CD4-positive, alpha-beta memory T cell (primary cell): ENCODE measurements at places on chromosomes 5 and 9.

GRCh38 chr9:8531826-8532415 lies 732.3 kb upstream of the DMAC1 start:
- DNase-seq, result no peak

DNA sequence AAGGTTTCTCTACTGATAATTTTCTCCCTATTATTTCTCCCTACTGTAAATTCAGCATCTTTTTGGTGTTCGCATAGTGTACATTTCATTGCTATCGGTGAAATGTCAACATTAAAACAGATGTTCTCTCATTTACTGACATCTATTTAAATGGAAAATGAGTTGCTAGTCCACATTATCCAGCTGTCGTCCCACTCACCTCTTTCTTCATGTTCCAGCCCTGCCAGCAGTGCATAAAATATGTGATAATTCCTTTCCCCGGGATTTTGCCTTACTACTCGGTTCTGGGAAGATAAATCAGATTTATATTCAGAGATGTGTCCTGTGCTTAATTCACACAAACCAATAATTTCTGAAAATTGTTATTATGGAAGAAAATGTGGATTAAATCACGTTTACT lies 155.8 kb downstream of the MYO10 start:
- DNase-seq, result no peak

DNA sequence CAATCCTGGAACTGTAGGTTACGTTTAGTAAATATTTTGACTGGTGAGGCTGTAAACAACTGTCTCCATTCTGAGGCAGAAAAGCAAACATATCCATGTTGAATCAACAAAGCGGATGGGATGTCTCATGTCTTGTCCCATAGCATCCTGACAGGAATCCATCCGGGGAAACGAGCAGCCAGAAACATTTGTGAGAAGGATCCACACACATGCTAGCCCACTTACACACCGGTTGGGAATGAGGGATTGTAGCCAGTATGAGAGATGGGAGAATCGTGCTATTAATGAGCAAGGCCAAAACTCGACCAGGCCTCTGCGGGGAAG lies 117.5 kb downstream of the FSTL4 start:
- no peak for DNase-seq

DNA sequence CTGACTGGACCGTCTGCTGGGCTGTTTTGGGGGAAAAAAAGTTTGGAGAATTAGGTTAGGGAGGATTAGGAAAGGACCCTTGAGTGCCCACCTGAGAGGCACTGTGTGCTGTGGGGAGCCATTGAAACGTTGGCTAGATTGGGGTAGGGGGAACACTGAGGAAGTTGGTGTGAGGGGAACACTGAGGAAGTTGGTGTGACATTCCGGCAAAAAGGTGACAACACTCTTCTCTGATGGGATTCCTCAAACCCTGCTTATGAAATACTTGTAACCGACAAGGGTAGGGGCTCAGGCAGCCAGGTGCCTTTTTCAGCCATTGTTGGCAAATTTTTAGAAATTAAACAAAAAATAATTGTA lies 1.0 kb downstream of the CYSTM1 start:
- DNase-seq, result no peak

DNA sequence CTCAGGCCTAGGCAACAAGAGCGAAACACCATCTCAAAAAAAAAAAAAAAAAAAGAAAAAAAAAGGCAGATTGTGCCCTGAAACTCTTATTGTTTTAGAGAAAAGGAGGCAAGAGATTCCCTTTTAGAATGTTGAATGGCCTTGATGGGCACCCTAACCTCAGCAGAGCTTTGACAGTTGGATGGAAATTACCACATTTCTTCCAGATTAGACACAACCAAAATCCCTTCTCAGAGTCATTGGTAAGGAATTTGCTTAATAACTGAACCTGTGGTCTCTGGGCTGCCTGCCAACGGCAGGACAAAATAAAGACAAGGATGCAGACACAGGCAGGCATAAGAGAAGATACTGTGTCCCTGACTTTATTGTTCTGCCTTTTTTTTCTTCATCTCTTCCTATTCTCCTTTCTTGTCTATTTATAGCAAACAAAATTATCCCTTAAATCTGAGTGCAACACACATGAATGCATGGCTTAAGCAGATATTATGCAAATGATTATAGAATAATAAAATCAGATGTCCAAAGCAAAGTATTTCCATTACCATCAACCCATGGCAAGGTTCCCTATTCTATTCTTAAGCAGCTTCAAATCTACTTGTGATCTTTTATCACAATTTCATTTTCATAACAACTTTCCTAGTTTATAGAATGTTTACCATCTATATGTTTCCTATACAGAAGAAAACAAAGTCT lies 37.3 kb upstream of the TRIO start:
- DNase-seq, result no peak

- DNase-seq, result no peak
These were observed at the start of gene PCSK1 for GRCh38 chr5:96433066-96433447. Gene PCSK1, minus strand, starts transcription at chr5:96433248. Its CDS starts 206 bp downstream, at chr5:96433042.

- no peak for DNase-seq
These were observed 37.4 kb downstream of the C9orf152 start for GRCh38 chr9:110170357-110171257.

GRCh38 chr5:37214550-37214949 lies 34.6 kb downstream of the CPLANE1 start:
- DNase-seq, result no peak

DNA sequence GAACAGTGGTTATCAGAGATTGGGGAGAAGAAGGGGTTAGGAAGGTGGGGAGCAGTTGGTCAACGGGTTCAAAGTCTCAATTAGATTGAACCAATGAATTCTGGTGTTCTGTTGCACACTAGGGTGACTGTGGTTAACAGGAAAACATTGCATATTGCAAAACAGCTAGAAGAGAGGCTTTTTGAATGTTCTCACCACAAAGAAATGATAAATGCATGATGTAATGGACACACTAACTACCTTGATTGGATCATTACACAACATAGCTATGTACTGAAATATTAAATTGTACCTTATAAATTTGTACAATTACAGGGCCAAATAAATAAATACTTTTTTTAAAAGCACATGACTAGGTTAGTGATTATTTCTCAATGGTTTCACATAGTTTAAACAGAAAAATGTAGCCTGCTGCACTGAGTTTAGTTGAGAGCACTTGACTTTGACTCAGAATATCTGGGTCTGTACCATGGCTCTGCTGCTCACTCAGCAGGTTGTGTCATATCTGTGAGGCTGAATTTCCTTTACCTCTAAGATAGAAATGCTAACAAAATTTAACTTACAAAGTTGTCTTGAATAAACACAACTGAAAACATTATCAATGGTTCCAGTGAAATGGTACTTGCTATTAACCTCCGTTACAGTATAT lies 30.4 kb downstream of the NUDT12 start:
- no peak for DNase-seq

DNA sequence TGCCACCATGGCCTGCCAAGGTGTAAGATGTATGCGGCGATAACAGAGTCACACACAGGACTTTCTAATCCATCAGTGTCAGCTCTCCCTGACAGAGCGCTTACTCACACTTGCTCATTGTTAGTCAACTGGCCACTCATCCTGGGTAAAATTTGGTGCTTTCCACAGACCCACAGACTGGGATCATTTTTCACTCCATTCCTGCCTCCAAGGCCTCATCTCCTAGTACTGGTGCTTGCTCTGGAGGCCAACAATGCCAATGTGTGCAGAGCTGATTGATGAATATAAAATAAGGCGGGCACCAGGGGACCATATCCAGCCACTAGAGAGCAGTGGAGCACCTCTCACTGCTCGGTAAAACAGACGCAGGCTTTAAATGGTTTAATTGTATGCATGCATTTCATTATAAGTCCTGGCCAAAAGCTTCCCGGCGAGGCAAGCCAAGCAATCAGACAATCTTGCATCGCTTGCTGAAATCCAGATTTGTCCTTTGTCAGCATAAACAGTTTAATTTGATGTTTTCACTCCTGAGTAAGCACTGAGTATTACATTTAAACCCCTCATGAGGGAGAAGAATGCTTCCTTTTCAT lies 22.3 kb downstream of the PSMB7 start:
- no peak for DNase-seq

DNA sequence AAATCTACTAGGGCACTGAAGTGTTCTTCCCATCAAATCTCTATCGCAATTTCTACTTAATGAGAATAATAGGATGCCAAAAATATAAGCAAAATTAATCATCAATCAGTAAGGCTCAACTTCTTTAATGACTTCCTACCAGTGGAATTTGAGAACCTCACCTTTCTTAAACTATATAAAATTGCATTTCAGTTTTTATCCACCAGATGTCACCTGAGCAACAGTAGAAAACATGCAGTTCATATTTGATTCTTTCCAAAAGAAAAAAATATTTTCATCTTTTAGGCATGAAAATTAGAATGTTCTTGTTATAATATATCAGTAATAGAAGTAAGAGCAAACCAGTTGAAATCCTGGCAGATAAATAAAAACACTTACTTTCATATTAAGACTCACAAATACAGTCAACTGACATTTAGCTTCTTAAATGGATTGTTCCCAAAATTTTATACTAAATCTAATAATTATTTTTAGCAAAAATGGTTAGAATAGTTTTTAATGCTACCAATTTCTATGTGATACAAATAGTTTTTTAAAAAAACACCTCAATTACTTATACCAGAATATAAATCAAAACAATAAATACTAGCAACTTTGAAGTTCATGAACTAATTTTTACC lies 13.4 kb upstream of the CCDC112 start:
- DNase-seq, result no peak

GRCh38 chr5:84303315-84303714 lies 81.4 kb downstream of the EDIL3 start:
- no peak for DNase-seq

DNA sequence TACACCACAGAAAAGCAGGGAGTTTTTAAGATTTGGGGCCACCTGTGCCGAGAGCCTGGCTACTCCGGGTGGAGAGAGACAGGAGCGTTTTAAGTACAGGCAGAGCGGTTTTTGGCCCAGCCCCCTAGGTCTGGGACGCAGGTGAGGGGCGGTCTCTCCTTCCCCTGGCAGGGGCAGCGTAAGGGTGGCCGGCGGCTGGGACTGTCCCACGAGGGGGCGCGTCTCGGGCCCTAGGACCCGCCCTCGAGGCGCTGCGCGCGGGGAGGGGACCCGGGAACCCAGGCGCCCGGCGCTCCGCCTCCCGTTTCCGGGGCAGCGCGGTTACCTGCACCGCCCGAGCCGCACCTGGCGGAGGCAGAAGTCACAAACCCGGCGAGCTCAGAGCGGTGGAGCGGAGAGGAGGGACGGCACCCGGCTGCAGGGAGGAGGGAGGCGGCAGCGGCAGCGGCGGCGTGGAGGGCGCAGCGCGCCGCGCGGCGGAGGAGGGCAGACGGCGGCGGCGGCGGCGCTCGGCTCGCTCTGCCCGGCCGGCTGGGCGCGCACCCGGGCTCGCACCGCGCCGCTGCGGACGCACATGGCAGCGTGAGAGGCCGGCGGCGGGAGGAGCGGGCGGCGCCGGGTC lies at the start of gene WWC1:
WWC1 (plus strand) TSS at position 304 of the 622 bp plus-strand sequence. CDS start 508 bp downstream, outside the sequence.
- peak; percentile 62 for DNase-seq

DNA sequence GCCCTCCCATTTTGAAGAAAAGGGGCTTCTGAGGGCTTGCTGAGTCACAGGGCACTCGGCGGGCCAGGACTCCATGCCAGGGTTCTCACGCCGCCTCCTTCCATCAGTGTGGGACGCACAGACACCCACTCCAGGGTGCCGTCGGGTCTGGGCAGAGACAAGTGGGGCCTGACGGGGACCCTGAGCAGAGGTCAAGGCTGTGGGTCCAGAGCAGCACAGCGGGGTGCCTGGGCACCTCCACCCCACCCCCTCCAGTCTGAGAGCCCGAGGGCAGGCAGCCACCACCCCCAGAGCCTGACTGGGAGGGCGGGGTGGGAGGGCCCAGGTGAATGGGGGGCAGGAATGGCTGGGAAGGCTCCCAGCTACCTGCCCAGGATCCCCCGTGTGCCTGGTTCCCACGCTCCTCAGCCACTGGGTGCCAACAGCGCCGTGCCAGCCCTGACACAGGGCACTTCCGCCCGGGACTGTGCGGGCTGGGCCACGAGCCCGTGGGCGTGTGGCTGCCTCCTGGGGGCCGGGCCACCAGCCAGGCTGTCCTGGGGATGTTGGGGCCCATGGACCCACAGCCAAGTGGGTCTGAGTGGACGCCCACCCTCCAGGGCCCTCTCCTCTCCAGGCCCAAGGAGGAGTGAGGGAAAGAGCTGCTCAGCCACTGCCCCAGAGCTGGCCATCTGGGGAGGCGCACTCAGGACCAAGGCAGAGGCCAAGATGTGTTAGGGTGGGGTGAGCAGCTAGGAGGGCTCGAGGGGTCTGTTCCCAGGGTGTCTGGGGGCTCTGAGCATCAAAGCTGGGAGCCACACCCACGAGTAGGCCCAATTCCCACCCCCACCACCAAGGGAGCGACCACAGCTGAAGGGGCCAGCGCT lies 10.1 kb upstream of the NRARP start:
- no peak for DNase-seq

- DNase-seq, result no peak
These were observed 865.4 kb downstream of the TLE4 start for GRCh38 chr9:80437091-80437640.

DNA sequence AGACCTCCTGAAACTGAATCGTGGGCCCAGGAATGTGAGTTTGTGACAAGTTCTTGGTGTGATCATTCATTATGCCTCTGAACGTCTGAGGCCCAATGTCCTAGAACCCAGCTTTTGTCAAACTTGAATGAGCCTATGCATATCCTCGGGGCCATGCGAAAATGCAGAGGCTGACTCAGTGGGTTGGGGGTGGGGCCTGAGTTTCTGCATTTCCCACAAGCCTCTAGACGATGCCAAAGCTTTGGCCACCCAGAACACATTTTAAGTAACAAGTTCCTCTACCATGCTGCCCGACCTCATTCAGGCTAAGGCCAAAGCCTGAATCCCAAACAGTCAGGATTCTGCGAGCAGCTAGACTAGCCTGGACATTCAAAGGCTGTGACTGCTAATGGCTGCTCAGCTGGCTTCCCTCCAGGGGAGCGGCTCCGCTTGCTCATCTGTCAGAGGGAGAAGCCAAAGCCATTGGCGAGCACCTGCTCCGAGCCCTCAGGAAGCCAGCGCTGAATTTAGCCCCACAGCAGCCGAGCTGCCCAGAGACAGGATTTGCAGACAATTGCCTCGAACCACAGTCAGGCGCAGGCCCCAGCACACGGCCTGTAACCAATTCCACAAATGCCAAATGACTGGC lies 177.5 kb downstream of the ZDHHC21 start:
- DNase-seq, result no peak

DNA sequence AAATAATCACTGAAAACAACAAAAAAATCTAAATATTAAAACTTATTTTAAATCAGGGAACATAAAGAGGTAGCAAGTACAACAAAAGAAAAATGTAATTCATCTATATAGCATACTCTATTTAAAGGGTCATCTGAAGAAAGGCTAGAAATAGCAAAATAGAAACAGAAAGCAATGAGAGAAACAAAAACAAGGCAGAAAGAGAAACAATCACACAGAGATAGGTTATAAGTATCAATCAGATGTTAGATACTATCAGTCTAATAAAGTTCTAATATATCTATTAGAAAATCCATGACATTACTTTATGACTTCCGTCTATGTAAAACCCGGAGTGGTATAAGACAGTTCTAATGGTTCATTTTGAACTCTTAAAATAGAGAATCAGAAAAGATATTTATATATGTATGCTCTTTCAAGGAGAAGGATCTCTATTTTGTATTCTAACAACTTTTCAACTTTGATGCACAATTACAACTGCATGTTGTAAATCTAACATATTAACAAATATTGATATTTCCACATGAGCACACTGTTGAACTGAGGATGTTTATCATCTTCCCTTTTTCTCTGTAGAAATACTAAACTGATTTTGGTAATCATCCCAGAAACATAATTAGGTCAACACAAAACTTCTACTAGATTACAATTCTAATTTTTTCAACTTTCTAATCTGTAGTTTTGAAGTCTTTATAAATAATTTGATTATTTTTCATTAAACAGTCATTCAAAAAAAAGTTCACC lies 15.8 kb downstream of the RICTOR start:
- DNase-seq, result no peak
